Large intestine (tissue), 12 donors: ENCODE measurements at places on chromosomes 2 and 18.
A peak's percentile ranks its signal among the peaks of the same experiment; 100 is the strongest.

DNA sequence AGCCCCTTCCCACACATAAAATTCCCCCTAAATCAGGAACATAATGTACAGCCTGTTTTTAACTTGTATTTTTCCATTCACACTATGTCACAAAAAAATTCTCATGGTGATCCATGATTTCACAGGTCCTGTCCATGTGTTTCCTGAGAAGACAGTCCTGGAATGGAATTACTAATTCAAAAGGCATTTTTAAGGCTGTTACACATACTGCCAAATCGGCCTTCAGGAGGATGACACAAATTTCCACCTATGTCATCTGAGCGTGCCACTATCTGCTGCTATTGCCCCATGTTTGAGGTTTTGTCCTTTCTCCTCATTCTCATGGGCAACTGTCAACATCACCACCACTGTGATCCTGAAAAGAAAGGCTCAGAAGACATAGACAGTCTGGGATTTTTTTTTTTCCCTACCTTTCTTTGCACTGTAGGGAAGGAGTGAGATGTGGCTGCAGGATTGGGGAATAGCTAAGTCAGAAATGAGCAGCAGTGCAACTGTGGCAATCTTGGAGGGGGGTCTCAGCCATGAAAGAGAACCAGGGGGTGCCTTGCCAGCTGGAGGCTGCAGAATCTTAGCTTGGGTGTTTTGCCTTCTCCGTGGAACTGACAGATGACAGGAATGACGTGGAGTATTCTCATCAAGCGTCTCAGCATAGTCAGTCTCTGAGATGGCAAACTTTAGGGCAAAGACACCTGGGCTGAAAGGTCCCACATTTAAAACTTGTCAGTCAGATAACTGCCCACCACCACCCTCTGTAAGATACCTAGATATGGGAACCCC, 73.4 kb downstream of the MARCHF4 start:
- no peak for DNase-seq

- DNase-seq = peak; percentile 22
These were observed 39.4 kb downstream of the CMPK2 start for GRCh38 chr2:6826081-6826913.

DNA sequence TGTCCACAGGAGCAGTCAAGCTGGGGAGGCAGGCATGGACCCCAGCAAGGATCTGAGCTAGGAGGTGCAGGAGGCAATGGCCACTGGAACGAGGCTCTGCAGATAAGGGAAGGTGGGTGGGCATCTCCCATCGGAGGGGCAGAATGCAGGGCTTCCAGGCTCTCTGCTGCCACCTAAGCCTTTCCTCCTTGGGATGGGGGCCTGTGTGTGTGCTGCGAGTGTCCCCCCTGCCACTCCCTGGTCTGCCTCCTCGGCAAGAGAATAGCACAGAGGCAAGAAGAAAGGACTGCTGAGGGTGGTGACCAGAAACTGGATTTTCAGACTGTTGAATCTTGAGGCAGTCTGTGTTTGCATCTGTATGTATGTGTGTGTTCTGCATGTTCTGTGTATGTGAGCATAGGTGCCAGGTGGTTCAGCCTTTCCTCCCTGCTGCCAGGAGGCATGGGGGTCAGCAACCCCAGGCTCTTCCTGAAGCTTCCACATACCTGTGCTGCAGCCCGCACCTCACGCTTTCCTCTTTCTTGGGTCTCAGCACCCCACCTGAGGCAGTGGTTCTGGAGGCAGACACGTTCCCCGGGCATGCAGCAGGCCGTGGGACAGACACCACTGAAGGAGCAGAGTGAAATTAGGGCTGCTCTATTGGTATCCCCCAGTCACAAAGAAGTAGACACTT, 86.7 kb downstream of the EPAS1 start:
- DNase-seq = no peak

GRCh38 chr2:217444932-217445331, 557.9 kb downstream of the TNS1 start:
- no peak for DNase-seq

DNA sequence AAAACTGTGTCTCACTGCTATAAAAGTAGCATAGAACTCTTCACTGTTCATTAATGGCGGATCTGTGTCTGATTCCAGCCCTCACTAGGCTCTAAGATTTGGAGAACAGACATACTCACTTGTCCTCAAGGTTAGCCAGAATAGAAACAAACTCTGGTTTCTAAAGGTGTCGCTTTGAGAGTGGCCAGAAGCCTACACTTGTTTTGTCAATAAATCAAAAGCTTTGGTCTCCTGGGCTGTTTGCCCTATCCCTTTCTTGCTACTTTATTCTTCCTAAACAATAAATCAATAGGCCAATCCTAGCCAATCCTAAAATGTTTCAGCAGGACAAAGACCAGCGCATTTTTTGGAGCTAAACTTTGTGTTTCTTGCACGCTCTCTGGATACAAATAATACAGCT, 1064.6 kb upstream of the CHAC2 start:
- DNase-seq = no peak

DNA sequence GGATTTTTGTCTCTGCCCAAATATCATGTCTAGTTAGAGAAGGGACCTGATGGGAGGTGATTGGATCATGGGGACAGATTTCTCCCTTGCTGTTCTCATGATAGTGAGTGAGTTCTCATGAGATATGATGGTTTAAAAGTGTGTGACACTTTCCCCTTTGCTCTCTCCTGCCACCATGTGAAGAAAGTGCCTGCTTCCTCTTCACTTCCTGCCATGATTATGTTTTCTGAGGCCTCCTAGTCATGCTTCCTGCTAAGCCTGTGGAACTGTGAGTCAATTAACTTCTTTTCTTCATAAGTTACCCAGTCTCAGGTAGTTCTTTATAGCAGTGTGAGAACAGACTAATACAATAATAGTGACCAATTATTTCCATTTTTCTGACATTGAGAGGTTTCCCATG, 167.3 kb upstream of the CYRIA start:
- DNase-seq = no peak

DNA sequence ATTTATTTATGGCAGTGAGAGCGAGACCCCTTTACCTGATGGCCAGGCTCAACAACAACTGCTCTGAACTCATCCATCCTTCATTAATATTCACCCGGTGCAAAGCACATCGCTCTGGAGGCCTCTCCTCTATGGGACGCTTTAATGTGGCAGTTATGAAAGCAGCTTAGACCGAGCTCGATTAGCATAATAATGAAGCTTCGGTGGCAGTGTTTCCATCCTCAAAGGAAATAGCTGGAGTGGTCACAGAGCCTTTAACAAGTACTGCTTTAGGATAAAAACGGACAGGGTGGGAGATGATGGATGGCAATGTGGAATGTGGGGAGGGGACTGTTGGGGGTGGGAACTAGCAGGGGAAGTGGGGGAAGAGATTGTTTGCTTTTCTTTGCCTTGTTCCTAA, 243.9 kb downstream of the SLC4A3 start:
- DNase-seq = no peak
